ENCODE measurements at places on chromosomes 5 and 9. TPM values are rescaled to one million over a fixed set of nuclear protein-coding genes. Genes with fewer than 3 reads are reported as not detected.
A peak's percentile ranks its signal among the peaks of the same experiment; 100 is the strongest.

GRM6 gene
- total RNA-seq = not detected

DNA sequence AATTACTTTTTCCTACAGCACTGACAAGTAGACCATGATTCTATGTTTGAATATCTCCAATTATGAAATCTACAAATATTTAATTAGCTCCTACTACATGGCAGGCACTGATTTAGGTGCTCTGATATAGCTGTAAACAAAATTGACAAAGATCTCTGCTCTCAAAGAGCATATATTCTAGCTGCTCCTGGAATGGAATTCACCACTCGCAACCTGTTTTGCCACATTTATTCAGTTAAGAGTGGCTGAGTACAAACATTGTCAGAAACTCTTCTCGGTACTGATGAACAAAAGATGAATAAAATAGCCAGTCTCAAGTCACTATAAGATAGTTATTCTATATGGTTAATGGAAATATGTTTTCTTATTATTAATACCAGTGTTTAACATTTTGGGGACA, 114.2 kb upstream of the PDE4D start:
- H3K27me3 ChIP-seq = no peaks in the 10 kb centered on the region
- no peaks in the 10 kb centered on the region for H3K4me1 ChIP-seq
- DNase-seq = no peak

GRCh38 chr5:163106098-163106497, 331.3 kb upstream of the CCNG1 start:
- no peak overlapping the region for H3K4me3 ChIP-seq
- no peaks in the 10 kb centered on the region for H3K36me3 ChIP-seq
- H3K27ac ChIP-seq = no peak overlapping the region
- no peaks in the 10 kb centered on the region for H3K27me3 ChIP-seq

DNA sequence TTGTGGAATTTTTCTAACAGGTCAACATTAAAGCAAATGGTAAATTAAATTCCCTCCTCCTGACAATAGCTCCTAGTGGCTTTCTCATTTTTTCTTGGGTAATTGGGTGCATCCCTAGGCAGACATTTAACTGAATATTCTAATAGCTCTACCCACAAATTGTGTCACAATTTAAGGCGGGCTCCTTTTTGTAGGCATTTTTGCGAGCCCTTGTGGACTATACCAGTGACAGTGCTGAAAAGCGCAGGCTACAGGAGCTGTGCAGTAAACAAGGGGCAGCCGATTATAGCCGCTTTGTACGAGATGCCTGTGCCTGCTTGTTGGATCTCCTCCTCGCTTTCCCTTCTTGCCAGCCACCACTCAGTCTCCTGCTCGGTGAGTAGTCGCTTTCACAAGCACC, 20.0 kb downstream of the MTRR start:
- no peak overlapping the region for H3K27ac ChIP-seq
- H3K27me3 ChIP-seq = no peaks in the 10 kb centered on the region
- no peaks in the 10 kb centered on the region for H3K4me1 ChIP-seq
- no peak for DNase-seq
- peaks cover 14% of the 10 kb centered on the region for H3K36me3 ChIP-seq
- no peak overlapping the region for H3K4me3 ChIP-seq

DNA sequence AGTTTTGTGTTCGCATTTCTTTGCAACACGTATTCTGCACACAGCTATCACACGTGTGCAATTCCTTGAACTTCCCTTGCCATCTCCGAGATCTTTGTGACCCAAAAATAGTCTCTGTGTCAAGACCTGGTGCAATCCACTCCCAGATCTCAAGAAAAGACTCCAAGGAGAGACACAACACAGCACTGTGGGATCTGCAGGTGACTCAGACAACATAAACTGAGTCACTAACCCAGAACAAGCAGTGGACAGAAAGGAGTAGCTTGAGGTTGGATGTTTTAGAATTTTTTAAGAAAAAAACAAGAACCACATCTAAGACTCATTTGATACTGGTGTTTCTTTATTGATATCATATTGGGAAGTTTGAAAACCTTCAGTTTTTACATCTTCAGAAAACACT, 396.9 kb downstream of the AGTPBP1 start:
- H3K4me3 ChIP-seq = no peak overlapping the region
- no peak overlapping the region for H3K27ac ChIP-seq
- no peaks in the 10 kb centered on the region for H3K4me1 ChIP-seq
- no peak for DNase-seq

- no peak overlapping the region for H3K27ac ChIP-seq
- H3K4me3 ChIP-seq = no peak overlapping the region
- no peak for DNase-seq
Observed at GRCh38 chr5:29262339-29263123, 1931.0 kb upstream of the CDH6 start.

CARTPT gene
- 148 TPM for total RNA-seq

DNA sequence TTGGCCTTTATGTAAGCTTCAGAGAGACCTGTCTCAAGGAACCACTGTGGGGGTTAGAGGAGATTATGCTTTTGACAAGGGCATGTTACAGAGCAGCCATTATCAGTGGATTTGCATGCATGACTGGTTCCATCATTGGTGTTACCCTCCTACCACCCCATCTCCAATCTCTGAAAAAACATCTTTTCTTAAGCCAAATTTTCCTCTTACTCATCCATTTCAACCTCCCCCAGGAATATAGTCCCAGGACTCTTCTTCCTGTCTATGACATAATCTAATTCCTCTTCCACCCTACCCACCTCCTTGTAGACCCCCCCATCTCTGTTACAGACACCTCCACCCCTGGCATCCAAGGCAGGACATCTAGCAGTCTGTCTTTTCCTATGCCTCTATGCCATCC, 33.1 kb upstream of the ADRB2 start:
- no peaks in the 10 kb centered on the region for H3K4me1 ChIP-seq
- no peak for DNase-seq
- no peak overlapping the region for H3K27ac ChIP-seq
- no peaks in the 10 kb centered on the region for H3K36me3 ChIP-seq
- no peak overlapping the region for H3K4me3 ChIP-seq

DNA sequence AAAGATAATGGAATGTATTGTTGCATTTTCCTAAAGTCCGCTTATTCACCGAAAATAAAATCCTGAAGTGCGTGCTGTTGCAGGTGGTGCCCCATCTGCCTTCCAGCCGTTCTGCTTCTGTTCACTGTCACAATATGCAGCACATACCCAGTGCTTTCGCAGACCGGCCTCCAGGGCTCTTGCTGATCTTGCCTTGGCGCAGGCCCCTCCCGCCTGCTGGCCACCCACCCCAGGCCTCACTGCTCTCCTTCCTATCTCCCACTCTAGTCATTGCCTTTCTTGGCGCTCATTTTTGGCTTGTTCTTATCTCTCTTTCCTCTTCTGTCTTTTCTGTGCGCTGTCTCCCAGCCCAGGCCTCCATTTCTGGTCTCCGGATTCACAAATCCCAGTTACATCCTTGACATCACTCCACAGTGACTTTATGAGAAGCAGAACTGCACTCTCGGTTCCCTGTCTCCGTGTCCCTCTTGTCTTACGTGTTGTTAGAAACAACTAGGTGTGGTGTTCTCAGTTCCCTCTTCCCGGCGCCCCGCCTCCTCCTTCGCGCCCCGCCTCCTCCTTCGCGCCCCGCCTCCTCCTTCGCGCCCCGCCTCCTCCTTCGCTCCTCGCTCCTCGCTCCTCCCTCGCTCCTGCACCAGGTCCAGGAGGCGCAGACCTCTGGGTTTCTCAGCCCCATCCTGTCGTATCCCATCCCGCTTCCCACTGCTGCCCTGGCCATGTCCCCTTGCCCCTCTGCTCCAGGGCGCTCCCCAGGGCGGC, 201.7 kb upstream of the OTULINL start:
- peak overlapping the region; percentile 23 for H3K27ac ChIP-seq
- DNase-seq = peak; percentile 37
- peak overlapping the region; percentile 45 for H3K4me3 ChIP-seq
- peaks cover 2% of the 10 kb centered on the region for H3K27me3 ChIP-seq
- H3K36me3 ChIP-seq = peaks cover 58% of the 10 kb centered on the region
- H3K4me1 ChIP-seq = peaks cover 12% of the 10 kb centered on the region

All from endothelial cell (in vitro differentiated cells).